Fibroblast of skin of left biceps (primary cell): ENCODE measurements at places on chromosomes 13 and 19.

DNA sequence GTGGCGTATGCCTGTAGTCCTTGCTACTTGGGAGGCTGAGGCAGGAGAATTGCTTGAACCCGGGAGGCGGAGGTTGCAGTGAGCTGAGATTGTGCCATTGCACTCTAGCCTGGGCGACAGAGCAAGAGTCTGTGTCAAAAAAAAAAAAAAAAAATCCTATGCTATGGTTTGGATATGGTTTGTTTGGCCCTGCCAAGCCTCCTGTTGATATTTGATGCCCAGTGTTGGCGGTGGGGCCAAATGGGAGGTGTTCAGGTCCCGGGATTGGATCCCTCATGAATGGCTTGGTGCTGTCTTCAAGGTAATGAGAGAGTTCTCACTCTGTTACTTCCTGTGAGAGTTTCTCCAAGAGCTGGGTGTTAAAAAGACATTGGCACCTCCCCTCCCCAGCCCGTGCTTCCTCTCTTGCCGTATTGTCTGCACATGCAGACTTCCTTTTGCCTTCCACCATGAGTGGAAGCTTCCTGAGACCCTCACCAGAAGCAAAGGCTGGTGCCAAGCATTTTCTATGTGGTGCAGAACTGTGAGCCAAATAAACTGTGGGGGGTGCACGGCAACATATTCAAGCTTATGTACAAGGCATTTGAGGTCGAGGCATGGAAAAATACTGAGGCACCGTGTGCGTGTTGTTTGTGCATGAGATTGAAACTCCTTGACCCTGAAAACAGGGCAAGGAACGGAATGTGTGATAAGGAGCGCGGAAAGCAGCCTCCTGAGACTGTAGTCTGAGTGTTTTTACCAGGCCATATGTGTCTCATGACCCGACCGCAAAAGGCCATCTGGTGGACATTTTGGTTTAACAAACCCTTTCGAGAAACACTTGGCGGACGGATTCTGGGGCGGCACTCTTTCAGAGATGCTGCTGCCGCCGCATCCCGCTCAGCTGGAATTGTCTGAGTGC, 7.3 kb downstream of the SIGLEC9 start:
- no peak for DNase-seq

- DNase-seq: no peak
Observed at GRCh38 chr13:45896285-45896684, 44.7 kb upstream of the SIAH3 start.

DNA sequence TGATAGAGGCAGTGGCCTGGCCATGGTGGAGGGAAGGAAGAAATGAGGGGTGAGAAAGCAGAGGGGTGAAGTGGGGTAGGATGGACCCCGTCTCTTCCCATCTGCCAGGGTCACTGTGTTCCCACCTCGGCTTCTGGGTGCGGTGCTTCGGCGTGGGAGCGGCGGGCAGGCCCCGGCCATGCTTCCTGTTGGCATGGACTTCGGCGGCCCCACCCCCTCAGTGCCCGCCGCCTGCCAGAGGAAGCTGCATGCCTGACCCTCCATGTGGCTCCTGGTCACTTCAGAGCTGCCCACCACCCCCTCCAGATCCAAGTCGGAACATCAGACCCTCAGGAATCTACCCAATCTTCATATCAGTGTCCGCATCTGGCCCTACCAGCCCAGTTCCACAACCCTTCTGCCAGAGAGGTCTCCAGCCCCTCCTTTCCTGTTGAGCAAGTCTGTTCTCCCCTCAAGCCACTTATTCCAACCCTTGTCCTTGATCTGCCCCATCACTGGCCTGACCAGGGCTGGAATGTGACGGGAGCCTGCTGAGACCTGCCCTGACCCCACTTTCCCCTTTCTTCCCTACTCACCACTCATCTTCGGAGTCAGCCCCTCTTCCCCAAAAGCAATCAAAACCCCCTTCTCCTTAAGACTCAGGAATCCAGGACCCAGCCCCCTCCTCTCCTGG, 1.5 kb downstream of the KCNN4 start:
- DNase-seq: no peak

DNA sequence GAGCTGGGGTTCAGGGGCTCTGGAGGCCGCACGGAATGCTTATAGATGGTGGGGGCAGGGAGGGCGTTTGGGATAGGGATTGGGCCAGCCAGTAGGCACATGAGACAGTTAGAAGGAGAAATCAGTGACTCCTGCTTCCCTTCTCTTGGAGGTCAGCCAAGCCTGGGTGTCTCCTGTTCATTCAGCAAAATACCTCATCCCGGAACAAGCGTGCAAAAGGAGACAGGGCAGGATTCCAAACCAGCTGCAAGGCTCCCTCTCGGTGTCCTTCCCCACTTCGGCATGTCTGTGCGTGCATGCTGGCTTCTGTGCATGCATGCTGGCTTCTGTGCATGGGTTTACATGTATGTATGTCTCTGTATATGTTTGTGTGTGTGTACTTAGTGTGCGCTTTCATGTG, 37.3 kb upstream of the PEPD start:
- DNase-seq: no peak

DNA sequence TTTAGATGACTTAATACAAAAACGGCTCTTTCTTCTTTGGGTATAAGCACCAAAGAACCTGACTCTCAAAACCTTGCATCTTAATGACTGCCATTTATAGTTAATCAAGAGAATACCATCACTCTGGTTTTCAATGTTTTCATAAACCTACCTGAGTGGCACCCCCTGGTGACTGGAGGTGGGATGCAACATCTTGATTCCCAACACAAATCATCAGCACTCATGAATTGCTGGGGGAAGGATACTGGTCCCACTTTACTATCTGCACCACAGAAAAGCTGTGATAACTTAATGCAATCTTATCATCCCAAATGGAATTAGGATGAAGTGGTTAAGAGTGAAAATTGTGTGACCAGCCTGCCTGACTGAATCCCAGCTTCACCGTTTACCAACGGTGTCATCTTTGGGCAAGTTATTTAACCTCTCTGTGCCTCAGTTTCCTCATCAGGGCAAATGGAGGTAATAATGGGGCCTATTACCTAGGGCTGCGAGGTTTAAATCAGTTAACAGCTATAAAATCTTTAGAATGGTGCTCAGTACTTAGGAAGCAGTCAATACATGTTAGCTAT, 366.4 kb downstream of the KLF12 start:
- no peak for DNase-seq
